ENCODE measurements at places on chromosomes 4 and X.

DNA sequence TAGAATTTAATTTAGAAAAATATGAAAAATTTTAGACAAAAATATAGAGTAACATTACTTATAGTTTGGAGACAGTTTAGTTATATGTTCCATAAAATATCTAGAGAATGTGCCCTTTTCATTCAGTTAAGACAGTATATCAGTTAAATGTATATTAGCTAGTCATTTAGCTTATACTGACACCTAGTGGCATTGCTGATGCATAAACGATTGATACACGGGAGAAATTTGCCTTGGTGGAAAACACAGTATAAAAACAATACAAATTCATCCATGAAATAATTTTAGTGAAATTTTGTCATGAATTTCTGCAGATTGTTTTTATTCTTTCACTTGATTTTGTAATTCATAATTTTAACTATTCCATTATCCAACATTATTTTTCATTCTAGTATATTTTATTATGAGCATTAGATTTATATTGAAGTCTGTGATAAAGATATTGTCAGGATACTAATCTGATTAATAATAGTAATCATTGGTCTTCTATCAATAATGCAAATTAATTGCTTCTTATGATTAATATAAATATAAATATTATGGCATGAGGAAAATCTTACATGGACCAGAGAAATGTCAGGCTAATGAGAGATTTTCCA is 219.0 kb downstream of the TLL1 start:
- no peak for DNase-seq

- no peak for DNase-seq
Observed at GRCh38 chr4:153365003-153365402, 20.5 kb downstream of the MND1 start.

GRCh38 chrX:2478546-2479419 is 22.0 kb downstream of the DHRSX start:
- DNase-seq: no peak

GRCh38 chr4:149765630-149766029 is 50.0 kb downstream of the IQCM start:
- no peak for DNase-seq

DNA sequence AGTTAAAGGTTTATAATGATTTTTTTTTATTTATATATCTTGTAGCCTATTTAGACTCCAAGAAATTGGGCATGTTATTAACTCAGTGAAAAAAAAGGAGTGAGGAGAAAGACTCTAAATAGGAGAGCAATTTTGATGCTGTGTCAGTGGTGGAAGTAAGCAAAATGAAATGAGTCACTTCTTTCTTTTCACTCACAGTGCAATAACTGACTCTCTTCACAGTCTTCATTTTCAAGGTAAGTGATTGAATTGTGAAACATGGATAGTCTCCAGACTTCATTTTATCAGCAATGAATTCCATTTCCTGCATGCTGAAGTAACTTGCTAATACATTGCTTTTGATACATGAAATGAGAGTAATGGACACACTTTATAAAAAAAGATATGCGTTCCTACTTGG is 2271.5 kb downstream of the PCDH7 start:
- no peak for DNase-seq

GRCh38 chr4:8775121-8775520 is 96.5 kb downstream of the HMX1 start:
- no peak for DNase-seq

DNA sequence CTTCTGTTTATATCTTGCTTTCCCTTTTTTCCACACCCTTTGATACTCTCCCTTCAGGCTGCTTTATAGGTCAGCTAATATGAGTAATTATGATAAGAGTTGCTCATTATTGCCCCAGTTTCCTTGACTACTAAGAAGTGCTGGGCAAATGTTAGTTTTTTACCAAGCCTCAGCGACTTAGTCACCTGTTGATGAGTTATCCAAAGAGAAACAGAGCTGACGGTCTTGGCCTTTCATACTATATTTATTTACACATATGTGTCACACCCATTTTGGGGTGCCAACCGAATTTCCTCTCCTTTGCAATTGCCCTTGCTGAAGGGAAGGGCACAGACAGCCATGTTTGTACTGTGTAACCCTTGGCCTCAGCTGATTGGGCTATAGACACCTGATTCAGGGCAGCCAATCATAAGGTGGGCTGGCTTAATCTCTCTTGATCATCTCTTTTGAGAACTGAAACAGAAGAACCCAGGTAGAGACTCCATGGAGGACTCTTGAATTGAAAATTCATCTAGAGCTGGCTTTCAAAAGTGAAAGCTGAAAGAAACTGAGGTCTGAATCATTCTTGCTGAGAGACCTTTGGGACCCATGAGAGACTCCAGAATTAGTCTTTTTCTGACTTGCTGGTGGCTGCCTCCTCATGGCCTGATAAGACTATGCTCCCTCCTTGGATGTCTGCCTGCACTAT is 111.7 kb upstream of the RPS6KA3 start:
- peak; percentile 22 for DNase-seq

GRCh38 chr4:110638089-110638746 is 15.3 kb upstream of the PITX2 start:
- DNase-seq: no peak

GRCh38 chr4:156321203-156321602 is 367.5 kb upstream of the CTSO start:
- no peak for DNase-seq

DNA sequence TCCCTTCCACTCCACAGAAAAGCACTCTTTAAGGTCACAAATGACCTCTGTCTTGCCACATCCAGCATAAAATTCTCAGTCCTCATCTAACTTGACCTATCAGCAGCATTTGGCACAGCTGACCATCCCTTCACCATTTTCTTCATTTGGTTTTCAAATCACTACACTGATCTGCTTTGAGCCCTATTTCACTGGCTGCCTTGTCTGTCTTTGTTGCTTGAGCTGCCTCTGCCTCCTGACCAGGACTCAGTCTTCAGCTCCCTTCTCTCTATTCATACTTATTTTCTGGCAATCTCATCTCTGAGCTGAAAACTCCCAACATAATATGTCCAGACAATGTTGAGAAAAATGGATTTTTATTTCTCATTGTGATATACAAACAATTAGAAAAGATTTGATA is 27.7 kb upstream of the PDE5A start:
- no peak for DNase-seq

DNA sequence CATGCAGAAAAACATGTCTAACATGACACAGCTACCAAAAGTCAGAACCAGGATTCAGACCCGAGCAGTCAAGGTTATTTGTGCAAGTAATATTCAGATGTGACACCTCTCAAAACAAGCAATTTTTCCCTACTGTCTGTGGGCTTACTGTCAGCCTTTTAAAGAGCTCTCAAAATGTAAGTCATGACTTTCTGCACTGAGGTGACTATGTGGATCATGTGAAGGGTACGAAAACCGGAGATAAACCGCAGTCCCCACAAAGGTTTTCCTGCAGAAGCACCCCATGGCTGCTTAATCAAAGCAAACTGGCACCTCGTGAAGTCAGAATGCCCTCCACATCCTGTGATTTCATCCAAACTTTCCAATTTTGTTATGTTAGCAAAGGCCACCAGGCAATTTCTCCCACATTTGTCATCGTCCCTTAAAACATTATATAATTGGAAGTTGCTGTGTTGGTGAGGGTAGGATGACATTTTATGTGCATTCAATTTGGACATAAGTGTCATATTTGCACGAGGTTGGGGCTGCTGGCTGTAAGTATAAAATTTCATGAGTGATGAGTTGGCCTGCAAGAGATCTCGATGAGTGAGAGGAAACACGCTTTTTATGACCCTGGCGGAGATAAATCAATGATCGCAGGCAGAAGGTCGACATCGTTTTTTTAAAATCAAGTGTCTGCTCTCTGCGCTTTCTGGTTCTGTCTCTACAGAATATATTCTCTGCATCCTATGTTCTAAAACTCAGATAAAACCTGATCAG is 161.2 kb downstream of the STK32B start:
- DNase-seq: no peak

DNA sequence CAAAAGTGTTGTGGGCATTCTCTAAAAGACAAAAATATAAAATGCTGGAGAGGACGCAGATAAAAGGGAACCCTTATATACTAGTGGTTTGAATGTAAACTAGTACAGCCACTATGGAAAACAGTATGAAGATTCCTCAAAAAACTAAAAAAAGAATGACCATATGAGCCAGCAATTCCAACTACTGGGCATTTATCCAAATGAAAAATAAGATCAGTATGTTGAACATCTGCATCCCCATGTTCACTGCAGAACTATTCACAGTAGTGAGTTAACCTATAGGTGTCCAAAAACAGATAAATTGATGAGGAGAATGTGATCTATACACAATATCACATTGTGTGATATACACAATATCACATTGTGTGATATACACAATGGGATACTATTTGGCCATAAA is 1615.3 kb downstream of the PCDH18 start:
- no peak for DNase-seq

GRCh38 chrX:82141942-82142341 is 940.0 kb downstream of the SH3BGRL start:
- DNase-seq: peak; percentile 14

DNA sequence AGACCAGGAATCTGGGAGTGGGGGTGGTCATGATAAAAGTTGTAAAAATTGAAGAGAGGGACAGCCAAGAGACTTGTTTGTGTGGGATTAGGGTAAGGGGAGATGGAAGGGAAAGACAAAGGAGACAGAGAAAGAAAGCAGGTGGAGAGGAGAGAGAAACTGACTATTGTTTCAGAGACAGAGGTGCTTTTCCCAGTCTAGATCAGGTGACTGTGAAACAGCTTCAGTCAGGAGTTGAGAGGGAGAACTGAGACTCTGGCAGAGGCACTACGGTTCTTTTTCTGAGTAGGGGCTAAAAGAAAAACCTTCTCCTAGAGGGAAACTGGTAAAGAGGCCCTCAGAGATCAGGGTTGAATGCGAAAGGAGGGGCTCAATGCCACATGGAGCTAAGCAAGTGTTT is 106.4 kb downstream of the KDR start:
- no peak for DNase-seq

DNA sequence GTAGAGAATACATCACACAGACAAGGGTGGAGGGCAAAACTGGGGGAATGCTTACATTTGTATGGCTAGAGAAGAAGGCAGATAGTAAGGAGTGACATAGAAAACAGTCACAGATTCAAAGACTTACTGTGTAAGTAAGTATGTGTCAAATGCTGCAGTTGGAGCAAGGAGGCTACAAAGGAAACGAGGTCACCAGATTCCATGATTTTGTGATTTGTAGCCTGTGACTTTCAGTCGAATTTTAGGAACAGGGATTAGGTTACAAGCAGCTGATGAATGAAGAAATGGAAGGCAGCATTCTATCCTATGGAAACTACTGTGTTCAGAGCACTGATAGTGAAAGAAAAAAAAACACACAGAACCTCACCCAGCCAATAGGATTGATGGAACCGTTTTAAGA is 407.9 kb downstream of the IL15 start:
- DNase-seq: no peak

GRCh38 chrX:149837639-149838038 is 43.3 kb upstream of the MAGEA8 start:
- DNase-seq: no peak

- DNase-seq: no peak
Observed at GRCh38 chrX:145715641-145716138, 101.9 kb upstream of the SLITRK2 start.

- no peak for DNase-seq
Observed at GRCh38 chrX:68490644-68491043, 8.2 kb upstream of the YIPF6 start.

DNA sequence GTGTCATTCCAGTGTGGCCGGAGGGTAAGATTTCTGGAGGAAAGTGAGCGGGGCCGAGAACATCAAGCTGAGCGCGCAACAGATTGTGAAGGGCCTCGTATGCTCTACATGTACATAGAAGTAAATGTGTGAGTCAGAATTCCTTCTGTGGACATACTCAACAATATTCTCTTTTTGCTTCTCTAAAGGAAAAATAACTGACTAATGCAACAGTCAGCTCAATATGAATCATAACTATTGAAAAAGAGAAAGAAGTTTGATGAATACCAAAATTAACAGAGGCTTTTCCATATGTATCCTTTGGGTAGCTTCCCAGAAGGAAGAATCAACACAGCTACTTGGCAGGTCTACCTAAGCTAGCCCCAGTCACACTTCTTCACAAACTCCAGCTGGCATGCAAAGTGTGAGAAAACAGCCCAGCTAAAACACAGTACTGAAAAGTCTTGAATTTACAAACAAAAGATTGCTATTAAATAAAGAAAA is 87.5 kb upstream of the ZFP42 start:
- no peak for DNase-seq

- no peak for DNase-seq
Observed at GRCh38 chrX:11363069-11363594, 69.9 kb downstream of the AMELX start.

All from CD4-positive, alpha-beta T cell treated with Interleukin-6 for 4 hours (primary cell).